ENCODE measurements at places on chromosomes 4 and X.

GRCh38 chr4:147848634-147849033, 116.7 kb downstream of the ARHGAP10 start:
- DNase-seq: no peak

DNA sequence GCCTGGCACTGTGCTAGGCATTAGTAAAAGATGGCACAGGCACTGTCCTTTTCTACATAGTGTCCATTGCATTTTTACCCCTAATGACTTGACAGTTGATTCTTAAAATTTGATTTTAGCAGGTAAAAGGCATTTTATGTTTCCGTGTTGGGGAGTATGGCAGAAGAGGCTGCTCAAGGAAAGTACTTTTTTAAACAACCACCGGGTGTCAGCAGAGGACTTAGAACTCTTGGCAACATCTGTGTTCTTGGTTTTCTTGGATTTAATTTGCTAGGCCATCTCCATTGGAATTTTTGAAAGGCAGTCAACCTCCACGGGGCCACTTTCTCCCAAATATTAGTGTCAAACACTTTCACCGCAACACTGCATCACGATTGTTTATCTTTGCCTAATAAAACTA, 102.9 kb downstream of the TSPAN7 start:
- DNase-seq: no peak

- no peak for DNase-seq
Measured at GRCh38 chr4:37607018-37607417, 79.2 kb downstream of the RELL1 start.

DNA sequence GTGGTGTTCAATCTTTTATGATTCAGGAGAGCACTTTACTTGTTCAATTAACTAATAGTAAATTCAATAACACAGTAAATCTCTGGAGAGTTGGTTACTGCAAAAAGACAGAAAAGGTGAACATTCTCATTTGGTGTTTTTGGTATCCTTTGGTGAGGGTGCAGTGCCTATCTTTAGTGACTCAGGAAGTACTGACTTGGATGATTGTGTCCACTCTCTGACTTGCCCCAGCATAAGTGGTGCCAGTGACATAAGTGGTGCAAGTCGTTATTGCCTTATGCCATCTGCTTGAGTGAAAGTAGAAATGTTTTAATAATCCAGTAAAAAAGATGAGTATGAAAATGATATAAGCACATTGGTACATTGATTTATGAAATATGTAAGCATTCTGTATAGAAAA, 27.0 kb downstream of the GUCY1B1 start:
- DNase-seq: no peak

DNA sequence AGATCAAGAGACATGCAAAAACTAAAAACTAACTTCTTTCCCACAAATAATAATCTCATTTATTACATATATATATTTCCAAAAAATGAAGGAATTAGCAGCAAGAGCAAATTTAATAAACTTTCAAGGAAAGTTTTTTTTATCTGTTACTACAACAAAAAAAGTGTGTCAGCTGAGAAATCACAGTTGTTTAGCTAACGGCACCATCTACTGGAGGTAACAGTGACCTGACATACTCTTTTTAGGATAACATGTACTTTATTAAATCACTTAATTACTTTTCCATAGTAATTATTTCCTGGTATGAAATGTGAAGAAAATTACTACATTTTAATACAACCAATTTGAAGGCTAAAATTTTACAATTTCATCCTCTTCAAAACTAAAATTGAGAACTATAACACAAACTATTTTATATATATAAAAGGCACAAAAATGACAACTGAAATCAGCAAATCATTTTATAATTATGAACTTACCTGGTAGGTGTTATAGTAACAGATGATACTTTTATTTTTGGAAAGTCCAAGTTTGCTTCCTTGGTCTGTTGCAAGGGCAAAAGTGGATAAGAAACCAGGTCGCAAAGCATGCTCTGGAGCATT, 9.1 kb downstream of the LAMTOR3 start:
- no peak for DNase-seq

DNA sequence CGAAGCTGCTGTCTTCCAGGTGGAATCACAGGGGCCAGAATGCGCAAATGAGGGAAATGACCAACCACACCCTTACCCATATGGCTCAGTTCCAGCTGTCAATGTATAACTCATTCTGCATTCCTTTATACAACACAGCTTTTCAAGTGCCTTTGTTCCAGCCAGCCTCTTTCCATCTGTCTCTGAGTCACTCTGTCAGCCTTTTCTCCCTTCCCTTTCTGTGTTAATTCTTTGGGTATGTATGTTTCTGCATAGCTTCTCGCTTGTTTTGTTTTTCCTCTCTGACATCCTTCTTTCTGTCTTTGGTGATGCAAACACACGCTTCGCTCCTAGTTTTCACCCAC, 54.5 kb downstream of the RS1 start:
- no peak for DNase-seq

DNA sequence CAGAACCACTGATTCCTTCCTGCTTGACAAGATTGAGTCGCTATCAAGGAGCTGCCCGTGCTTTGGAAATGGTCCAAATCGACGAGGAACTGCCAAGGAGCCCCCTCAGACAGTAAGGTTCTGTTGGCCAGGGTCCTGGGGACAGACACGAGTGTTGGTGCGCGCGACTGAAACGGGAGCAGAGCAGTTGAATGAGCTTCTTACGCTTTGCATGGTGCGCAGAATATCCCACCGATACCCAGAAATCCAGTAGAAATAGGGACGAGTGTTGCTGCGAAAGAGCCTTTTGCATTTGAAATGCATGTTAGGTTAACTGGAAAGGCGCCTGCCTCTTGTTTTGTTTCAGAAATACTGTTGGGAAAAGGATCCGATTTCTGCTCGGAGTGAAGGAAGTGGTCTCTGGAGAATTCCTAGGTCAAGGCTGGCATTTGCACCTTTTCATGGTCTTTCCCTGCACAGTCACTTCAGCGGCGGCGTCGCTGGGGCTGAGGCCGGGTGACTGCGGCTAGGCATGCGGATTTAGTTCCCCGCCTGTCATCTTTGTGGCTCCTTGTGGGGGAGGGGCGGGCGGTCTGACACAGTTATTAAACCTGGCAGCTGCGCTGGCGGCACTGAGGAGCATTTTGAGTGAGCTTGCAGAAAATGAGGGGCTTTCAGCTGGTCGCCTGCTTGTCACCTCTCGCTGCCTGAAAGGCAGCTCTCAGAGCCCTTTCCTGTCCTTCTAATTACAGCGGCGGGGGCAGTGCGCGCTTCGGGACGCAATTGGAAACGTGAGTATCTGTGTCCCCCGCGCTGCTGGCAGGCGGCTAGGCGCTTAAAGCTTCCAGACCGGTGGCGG, 51.5 kb upstream of the TRIM2 start:
- peak; percentile 66 for DNase-seq

Data from head of caudate nucleus (tissue), 42 donors.